ENCODE measurements at places on chromosomes 12 and 14. TPM values are rescaled to one million over a fixed set of nuclear protein-coding genes. Genes with fewer than 3 reads are reported as not detected.

GRCh38 chr12:54371328-54372112 is 7.2 kb upstream of the GPR84 start:
- H3K4me3 ChIP-seq = no peak overlapping the region
- DNase-seq = no peak
- H3K4me1 ChIP-seq = peaks cover 20% of the 10 kb centered on the region
- no peaks in the 10 kb centered on the region for H3K36me3 ChIP-seq
- no peak overlapping the region for H3K27ac ChIP-seq

DNA sequence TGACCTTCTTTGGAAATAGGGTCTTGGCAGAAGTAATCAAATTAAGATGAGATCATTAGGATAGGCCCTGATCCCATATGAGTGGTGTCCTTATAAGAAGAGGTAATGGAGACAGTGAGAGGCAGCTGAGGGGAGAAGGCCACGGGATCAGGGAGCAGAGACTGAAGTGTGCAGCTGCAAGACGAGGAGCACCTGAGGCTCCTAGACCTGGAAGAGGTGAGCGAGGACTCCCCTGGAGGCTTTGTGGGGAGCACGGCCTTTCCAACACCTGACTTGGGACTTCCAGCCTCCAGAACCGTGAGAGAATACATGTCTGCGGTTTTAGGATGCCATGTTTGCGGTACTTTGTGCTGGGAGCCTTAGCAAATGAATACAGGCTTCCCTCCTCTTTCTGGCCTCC is 37.5 kb downstream of the LRTM2 start:
- no peak overlapping the region for H3K27ac ChIP-seq
- no peaks in the 10 kb centered on the region for H3K27me3 ChIP-seq
- no peak for DNase-seq
- H3K36me3 ChIP-seq = no peaks in the 10 kb centered on the region
- H3K4me1 ChIP-seq = no peaks in the 10 kb centered on the region

GRCh38 chr12:124482567-124482893 is 84.9 kb downstream of the NCOR2 start:
- no peak overlapping the region for H3K27ac ChIP-seq
- H3K27me3 ChIP-seq = no peaks in the 10 kb centered on the region
- H3K4me1 ChIP-seq = peaks cover 55% of the 10 kb centered on the region
- DNase-seq = no peak
- H3K36me3 ChIP-seq = no peaks in the 10 kb centered on the region

ATL1 gene
- polyA plus RNA-seq = 2.9 TPM

SPX gene
- polyA plus RNA-seq = 0.13 TPM

DNA sequence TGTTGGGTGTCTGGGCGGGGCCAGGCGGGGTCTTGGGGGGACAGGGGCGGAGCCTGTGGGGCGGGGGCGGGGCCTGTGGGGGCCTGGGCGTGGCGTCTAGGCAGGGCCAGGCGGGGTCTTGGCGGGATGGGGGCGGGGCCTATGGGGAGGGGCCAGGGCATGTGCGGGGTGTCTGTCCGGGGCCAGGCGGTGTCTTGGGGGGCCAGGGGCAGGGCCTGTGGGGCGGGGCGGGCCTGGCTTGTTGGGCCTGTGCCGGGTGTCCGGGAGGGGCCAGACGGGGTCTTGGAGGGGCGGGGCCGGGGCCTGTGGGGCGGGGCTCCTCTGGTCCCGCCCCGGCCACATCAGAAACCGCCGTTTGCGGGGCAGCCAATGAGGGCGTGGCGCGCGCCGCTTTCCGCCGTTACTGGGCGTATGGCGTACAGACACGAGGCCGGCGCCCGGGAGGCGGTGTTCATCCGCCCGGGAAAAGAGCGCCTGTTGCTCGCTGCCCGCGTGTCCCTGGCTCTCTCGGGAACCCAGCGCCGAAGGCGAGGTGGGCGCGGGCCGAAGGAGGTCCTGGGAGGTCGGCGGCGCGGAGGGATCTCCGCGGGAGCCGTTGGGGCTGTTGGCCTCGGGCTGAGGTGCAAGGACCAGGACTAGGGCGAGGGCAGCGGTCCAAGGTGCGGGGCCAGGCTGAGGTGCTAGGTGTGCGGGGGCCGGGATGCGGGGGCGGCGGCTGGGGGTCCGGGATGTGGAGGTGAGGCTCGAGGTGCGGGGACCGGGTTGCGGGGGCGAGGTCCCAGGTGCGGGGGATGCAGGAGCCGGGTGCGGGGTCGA is at the start of gene PIWIL1:
Gene PIWIL1, plus strand, starts transcription at position 400 of the 816 bp plus-strand sequence. CDS start 4,705 bp downstream, outside the sequence.
- DNase-seq = no peak
- H3K4me3 ChIP-seq = no peak within 1 kb of the TSS
- H3K27ac ChIP-seq = no peak within 1 kb of the TSS
- no peaks in the 10 kb centered on the region for H3K27me3 ChIP-seq

FSCB gene
- polyA plus RNA-seq = not detected

DNA sequence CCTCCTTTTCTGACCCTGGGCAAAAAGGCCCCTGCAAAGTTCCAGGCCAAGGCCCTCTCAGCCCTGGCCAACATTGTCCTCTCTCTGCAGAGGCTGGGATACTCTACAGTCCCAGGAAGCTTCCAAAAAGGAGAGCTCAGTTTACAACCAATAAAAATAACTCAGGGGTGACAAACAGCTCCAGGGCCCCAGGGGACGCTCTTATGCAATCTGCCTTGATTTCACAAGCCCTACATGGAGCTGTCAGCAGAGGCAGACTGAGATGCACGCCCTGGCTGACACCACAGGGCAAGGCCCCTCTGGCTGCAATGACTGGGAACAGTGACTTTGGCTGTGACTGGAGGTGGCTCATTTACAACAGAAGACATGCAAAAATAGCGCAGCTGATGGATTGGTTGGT is 129.0 kb upstream of the MED13L start:
- DNase-seq = no peak
- no peaks in the 10 kb centered on the region for H3K36me3 ChIP-seq
- no peak overlapping the region for H3K4me3 ChIP-seq
- no peak overlapping the region for H3K27ac ChIP-seq
- no peaks in the 10 kb centered on the region for H3K27me3 ChIP-seq

DNA sequence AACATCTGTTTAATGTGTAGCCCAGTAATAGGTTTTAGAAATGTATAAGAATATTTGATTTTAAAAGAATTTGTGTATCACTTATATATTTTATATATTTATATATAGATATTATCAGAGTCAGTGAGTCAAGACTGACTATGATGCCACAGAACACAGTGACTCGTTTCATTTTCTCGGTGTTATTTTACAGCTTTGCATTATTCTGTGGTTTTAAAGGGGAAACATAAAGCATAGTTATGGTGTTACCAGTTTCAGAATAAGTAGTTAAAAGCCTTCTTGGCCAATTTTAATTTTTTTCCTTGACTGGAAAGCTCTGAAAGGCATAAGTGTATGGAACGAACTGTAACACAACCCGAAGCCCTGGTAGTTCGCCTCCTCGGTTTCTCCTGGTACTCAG is 91.0 kb downstream of the GRIP1 start:
- no peak for DNase-seq
- no peaks in the 10 kb centered on the region for H3K4me1 ChIP-seq
- H3K27ac ChIP-seq = no peak overlapping the region
- H3K4me3 ChIP-seq = no peak overlapping the region
- H3K27me3 ChIP-seq = no peaks in the 10 kb centered on the region

WASHC3 gene
- polyA plus RNA-seq = 57.0 TPM

GRCh38 chr12:123531091-123531490 is 2.4 kb downstream of the RILPL1 start:
- no peak for DNase-seq
- no peak overlapping the region for H3K27ac ChIP-seq
- H3K4me1 ChIP-seq = peaks cover 23% of the 10 kb centered on the region
- H3K4me3 ChIP-seq = no peak overlapping the region
- no peaks in the 10 kb centered on the region for H3K36me3 ChIP-seq
- H3K27me3 ChIP-seq = no peaks in the 10 kb centered on the region

GRCh38 chr12:92156139-92156538 is 10.5 kb upstream of the BTG1 start:
- no peak for DNase-seq
- H3K27ac ChIP-seq = peak overlapping the region; percentile 89
- H3K4me1 ChIP-seq = peaks cover 75% of the 10 kb centered on the region
- H3K27me3 ChIP-seq = no peaks in the 10 kb centered on the region

GRCh38 chr14:81805785-81806184 is 272.1 kb upstream of the SEL1L start:
- H3K36me3 ChIP-seq = no peaks in the 10 kb centered on the region
- H3K4me3 ChIP-seq = no peak overlapping the region
- DNase-seq = no peak
- H3K4me1 ChIP-seq = no peaks in the 10 kb centered on the region

DNA sequence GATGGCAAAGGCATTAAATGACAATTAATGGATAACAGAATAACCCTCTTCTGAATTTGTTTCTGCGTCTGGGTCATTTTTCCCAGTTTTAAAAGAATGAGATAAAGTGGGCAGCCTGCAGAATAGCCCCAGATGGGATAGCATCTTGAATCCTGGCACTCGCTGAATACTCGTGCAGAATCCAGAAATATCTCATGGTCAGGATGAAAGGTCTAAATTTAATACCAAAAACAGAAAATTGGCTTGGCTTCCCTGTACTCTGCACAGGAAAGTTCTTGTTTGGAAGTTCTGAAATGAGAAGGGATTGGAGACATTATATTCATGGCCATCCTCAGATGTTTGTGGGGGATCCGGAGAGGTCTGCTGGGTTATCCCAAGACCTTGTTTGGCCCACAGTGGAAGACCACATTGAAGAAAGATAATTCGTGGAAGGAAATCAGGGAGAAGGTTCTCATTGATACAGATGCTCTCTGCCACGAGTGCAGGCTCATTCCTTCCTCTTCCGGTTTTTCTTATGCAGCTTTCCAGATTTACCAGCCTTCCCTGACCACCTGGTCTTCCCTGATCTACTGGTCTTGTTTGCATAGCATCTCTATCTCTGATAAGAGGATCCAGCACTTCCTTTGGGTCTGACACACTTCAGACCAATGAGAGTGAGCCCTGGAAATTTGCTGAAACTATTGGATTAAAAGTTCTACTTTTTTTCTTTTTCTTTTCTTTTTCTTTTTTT is 6.0 kb upstream of the IFT81 start:
- H3K27ac ChIP-seq = no peak overlapping the region
- no peak overlapping the region for H3K4me3 ChIP-seq
- no peak for DNase-seq
- H3K27me3 ChIP-seq = no peaks in the 10 kb centered on the region

ITGA5 gene
- 3.6 TPM for polyA plus RNA-seq

DNA sequence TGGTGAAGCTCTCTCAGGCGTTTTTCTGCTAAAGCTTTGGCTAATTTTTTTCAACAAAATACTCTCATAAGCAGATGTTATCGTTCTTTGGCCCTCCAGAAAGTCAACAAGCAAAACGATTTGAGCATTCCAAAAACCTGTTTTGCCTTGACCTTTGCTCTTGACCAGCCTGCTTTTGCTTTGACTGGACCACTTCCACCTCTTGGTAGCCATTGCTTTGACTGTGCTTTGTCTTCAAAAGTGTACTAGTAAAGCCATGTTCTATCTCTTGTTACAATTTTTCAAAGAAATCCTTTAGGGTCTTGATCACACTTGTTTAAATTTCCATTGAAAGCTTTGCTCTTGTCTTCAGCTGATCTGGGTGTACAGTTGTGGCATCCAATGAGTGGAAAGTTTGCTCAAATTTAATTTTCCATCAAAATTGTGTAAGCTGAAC is 10.7 kb upstream of the ARID4A start:
- H3K27ac ChIP-seq = no peak overlapping the region
- H3K27me3 ChIP-seq = no peaks in the 10 kb centered on the region
- DNase-seq = no peak

TAS2R50 gene
- 0.46 TPM for polyA plus RNA-seq

- DNase-seq = peak; percentile 43
- no peaks in the 10 kb centered on the region for H3K36me3 ChIP-seq
- peak overlapping the region; percentile 41 for H3K4me3 ChIP-seq
- H3K27me3 ChIP-seq = peaks cover 42% of the 10 kb centered on the region
- peaks cover 34% of the 10 kb centered on the region for H3K4me1 ChIP-seq
Observed at GRCh38 chr14:77140359-77141213, 1.0 kb downstream of the ZDHHC22 start.

DNA sequence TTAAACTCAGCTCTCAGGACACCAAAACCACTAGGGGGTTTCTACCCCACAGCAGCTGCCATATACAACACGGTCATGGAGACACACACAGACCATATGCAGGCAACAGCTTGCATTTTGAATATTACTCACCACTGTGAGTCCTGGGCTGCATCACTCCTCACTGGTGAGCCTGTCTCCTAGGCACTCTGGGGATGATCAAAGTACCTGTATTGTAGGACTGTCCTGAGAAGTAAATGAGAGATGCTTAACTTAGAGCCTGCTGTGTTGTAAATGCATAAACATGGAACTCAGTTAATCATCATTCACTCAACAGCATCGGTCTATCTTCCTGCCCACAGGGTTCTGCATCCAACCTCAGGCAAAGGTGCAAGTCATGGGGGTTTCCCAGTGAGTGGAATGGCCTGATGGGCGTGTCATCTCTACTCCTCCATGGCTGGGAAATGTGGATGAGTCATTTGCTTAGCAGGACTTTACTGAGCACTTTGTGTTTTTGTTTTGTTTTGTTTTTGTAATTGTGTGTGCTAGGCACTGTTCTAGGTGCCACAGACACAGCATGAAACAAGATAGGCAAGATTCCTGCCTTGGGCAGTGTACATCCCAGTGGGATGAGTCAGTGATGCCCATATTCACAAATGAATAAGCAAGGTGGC is 1141.2 kb upstream of the TMEM132C start:
- no peak overlapping the region for H3K27ac ChIP-seq
- H3K4me1 ChIP-seq = no peaks in the 10 kb centered on the region
- DNase-seq = no peak
- H3K27me3 ChIP-seq = no peaks in the 10 kb centered on the region

- H3K27me3 ChIP-seq = no peaks in the 10 kb centered on the region
- DNase-seq = no peak
- H3K36me3 ChIP-seq = no peaks in the 10 kb centered on the region
- H3K4me3 ChIP-seq = no peak overlapping the region
Observed at GRCh38 chr12:2673966-2674810, 120.6 kb upstream of the FKBP4 start.

BIN2 gene
- 100 TPM for polyA plus RNA-seq

PYGL gene
- 0.60 TPM for polyA plus RNA-seq

GRCh38 chr14:61877035-61877390 is 114.8 kb downstream of the SNAPC1 start:
- peaks cover 5% of the 10 kb centered on the region for H3K27me3 ChIP-seq
- H3K27ac ChIP-seq = no peak overlapping the region
- DNase-seq = no peak
- no peaks in the 10 kb centered on the region for H3K36me3 ChIP-seq
- H3K4me3 ChIP-seq = no peak overlapping the region

INSM2 gene
- not detected for polyA plus RNA-seq

CELA1 gene
- not detected for polyA plus RNA-seq
